ENCODE measurements at places on chromosomes 1 and 21.

DNA sequence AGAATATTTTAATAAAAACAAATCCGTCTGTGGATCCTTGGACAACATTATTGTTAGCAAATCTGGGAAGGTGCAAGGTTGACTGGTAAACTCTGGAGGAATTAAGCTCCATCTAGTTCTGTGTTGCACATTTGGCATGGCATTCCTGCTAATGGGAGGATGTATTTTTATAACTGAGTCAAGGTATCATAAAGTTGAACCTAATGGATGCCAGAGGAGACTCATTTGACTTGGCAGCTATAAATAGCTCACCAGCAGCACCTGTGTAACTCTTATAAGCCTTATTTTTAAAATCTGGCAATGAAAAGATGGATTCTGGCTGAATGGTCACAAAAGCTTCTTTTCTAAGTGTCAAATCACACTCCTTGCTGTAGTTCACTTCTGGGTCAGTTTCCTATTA is 118.5 kb upstream of the ADAMTS5 start:
- no peak for DNase-seq

- no peak for DNase-seq
Measured at GRCh38 chr1:150557065-150557600, 7.9 kb downstream of the ADAMTSL4 start.

- DNase-seq, result no peak
Measured at GRCh38 chr1:96388421-96389310, 332.9 kb upstream of the PTBP2 start.

- peak; percentile 43 for DNase-seq
Measured at GRCh38 chr1:184974056-184974836, at the start of gene NIBAN1. NIBAN1 (minus strand) TSS chr1:184974508; CDS start chr1:184974356, 152 bp downstream.

- DNase-seq, result no peak
Measured at GRCh38 chr1:94954263-94955220, 27.6 kb upstream of the CNN3 start.

DNA sequence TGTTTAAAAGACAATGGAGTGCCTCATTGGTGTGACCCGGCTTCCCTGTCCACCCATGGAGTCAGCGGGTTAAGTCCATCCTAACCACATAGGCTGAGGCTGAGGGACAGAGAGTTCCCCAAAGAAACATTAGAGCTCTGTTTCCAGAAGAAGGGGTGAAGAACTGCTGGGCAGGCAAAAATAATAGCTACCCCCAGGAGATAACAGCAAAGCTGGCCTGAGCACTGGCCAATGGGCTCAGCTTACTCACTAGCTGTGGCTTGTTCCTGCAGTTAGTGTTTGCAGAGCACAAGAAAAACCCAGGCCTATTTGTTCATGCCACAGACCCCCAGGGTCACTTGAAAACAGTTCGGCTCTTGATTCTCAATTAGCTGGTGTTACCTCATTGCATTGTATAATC is 311.2 kb downstream of the NFIA start:
- DNase-seq, result no peak

GRCh38 chr21:21230672-21231071 is 232.5 kb downstream of the NCAM2 start:
- no peak for DNase-seq

- peak; percentile 9 for DNase-seq
Measured at GRCh38 chr1:227929751-227930472, 17.8 kb downstream of the WNT9A start.

DNA sequence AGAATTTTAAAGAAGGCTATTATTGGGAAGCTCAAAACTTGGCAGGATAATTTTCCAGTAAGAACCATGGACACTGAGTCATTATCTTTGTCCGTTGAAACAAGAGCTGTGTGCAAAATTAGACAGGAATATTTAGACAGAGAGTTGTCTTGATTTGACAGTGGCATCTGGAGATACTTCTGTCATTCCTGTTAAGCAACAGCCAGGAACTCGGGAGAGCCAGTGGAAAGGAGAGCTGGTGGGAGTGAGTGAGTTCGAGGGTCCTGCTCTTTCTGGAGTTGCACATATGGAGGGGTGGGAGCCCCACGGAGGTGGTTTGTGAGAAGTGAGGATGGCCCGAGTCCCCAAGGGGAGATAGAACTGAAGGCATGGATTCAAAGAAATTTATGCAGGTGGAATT is 3.1 kb downstream of the COQ8A start:
- no peak for DNase-seq

DNA sequence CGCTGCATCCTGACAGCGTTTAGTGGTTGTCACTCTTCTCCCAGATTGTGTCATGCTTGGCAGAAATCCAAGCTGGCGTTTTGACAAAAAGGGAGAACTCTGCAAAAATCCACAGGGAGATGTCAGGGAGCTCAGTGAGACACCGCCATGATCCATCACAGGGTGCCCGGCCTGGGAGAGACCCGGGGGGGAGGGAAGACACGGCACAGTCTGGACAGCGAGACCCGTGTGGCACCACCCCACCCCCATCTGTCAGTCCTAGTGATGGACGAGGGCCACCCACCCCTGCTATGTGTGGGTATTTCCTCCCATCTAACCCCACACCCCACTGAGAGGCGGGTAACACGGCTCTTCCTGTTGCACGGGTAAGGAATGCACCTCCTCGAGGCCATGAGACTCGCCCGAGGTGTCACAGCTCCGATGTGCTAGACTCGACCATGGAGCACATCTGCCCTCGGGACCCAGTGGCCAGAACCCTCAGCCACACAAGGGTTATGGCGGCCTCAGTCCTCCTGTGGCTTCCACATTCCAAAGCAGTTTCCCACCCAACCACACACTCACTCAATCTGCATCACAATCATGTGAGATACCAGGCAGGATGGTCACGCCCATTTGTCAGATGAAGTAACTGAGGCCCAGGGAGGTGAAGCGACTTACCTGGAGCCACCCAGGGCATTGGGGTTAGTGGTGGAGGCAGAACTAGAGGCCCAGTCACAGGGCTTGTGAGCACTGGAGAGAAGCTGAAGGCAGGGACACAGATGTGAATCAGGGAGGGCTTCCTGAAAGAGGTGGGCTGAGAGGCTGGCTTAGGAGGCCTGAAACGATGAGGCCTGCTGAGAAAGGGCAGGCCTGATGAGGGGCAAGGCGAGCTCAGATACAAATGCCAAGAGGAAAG is 688.5 kb downstream of the MATN1 start:
- DNase-seq, result no peak

DNA sequence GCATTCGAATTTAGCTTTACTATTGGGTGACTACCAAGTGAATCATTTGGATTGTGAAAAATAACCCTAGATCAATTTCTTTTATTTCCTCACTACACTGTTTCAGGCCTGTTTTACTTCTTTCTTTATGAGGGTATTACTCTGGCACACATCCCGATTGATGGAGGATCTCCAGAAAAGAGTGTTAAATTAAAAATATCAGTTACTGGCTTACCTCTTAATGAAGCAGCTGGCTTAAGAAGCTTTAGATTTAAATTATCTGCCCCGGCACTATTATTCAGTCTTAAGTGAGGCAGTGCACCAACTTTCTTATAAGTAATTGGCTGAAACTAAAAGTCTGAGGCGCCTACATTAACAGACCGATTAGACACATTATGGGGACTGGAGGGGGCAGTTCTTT is 1097.4 kb downstream of the TTLL7 start:
- DNase-seq, result no peak

- peak; percentile 86 for DNase-seq
Measured at GRCh38 chr1:224497714-224498573, 63.3 kb upstream of the WDR26 start.

- no peak for DNase-seq
Measured at GRCh38 chr1:163365186-163365585, 43.4 kb downstream of the NUF2 start.

DNA sequence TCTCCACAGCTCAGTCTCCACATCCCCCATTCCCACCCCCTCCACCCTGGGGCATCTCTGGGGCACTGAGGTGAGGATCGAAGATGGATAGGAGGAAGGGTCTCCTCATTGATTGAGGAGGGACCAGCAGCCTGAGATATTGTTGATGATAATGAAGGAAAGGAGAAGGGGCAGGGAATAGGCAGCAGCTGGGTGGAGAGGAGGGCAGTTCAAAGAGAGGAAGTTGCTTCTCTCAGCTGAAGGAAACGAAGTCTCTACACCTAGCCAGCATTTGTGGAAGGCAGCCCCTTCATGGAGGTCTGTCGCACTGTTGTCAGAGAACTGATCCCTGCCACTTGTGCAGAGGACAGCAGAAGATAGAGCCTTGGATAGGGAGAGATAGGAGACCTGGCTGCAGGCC is 5.7 kb downstream of the KNCN start:
- DNase-seq, result no peak

GRCh38 chr21:40595806-40596205 is 251.2 kb downstream of the DSCAM start:
- no peak for DNase-seq

DNA sequence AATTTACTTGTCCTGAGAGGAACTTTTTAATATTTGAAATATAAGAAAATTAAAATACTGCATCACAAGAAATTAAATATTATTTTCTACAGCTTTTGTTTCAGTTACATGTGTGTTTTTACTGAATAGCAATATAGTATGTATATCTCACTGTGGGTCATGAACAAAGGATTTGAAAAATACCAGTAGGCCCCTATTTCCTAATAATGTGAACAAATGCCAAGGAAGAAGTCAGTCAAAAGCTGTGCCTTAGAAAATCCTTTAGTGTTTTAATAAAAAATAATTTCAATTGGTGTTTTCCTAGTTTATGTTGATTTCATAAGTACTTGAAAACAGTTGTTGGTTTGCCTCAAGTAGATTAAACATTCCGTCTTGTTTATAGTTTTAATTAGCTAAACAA is 46.7 kb downstream of the SMYD3 start:
- no peak for DNase-seq

GRCh38 chr21:26798856-26799751 is 46.1 kb downstream of the ADAMTS1 start:
- DNase-seq, result no peak

DNA sequence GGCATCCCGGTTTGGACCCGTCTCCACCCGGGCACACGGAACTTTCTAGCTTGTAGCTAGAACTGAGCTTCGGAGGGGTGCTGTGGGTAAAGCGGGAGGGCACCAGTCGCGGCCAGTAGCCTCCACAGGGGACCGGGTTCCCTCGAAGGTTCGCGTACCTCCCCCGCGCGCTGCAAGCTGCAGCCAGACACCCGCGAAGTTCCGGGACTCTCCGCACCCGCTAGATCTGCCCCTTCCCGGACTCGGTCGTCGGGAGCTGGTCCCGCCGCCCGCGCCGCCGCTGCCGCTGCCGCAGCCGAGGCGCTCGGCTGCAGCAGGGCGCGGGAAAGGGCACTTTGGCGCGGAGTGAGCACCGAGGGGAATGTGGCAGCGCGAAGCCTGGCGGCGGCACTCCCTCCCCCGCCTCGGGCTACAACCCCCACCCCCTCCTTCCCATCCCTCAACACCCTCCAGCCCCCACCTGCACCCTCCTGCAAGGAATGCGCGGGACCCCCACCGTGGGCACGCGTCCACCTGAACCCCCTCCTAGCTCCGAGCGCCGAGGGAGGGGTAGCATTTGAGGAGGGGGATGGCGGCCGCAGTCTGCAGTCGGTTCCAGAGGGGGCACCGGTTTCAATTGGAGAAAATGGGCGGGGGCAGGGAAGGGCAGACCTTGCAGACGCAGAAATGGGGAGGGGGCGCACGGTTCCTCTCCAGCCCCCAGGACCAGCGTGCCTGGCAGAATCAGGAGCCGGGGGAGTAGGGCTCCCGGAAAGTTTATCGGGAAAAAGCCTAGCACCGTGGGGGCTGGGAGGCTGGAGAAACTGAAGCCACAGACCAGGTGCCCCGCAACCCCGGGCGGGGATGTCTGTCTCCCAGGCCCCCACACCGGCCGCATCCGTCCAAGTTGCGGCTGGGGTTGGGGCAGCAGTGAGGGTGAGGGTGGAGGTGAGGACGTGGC is 968 bp downstream of the CSMD2 start:
- no peak for DNase-seq

GRCh38 chr1:183163316-183163715 is 22.7 kb upstream of the LAMC2 start:
- DNase-seq, result peak; percentile 46

- DNase-seq, result no peak
Measured at GRCh38 chr1:101098907-101099306, 73.3 kb upstream of the DPH5 start.

- DNase-seq, result no peak
Measured at GRCh38 chr1:214463596-214463995, 87.8 kb downstream of the PTPN14 start.

- peak; percentile 97 for DNase-seq
Measured at GRCh38 chr1:234997896-234998741, 130.5 kb downstream of the TOMM20 start.

- no peak for DNase-seq
Measured at GRCh38 chr1:36440044-36440443, 10.2 kb downstream of the OSCP1 start.

DNA sequence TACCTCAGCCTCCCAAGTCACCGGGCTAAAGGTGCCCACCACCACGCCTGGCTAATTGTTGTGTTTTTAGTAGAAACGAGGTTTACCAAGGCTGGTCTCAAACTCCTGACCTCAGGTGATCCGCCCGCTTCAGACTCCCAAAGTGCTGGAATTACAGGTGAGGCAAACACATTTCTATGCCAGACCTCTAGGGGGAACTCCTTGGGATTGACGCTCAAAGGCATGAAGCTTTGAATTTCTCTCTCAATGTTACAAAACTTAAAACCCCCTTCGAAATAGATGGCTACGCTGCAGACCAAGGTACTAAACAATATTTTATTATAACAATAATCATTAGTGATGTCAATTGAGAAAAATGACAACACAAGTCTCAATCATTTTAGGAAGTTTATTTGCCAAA is 330.0 kb downstream of the SETD4 start:
- DNase-seq, result no peak

DNA sequence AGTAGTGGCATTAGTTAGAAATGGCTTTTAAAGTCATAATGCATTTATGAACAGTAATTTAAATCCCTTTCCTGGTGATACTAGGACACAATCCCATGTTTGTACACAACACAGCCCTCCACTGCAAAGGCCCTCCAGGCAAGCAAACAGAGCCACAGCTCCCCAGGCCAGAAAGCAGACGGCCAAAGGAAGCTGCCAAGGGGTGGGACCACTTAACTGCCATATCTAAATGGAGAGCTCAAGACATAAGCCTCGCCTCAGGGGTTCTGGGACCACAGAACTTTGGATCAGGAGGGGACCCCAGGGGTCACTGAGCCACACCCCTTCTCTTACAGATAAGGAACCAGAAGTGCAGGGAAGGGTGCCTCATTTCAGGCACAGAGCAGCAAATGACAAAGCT is 189.7 kb downstream of the KCNH1 start:
- DNase-seq, result no peak

- no peak for DNase-seq
Measured at GRCh38 chr1:55751776-55752175, 536.6 kb upstream of the USP24 start.

DNA sequence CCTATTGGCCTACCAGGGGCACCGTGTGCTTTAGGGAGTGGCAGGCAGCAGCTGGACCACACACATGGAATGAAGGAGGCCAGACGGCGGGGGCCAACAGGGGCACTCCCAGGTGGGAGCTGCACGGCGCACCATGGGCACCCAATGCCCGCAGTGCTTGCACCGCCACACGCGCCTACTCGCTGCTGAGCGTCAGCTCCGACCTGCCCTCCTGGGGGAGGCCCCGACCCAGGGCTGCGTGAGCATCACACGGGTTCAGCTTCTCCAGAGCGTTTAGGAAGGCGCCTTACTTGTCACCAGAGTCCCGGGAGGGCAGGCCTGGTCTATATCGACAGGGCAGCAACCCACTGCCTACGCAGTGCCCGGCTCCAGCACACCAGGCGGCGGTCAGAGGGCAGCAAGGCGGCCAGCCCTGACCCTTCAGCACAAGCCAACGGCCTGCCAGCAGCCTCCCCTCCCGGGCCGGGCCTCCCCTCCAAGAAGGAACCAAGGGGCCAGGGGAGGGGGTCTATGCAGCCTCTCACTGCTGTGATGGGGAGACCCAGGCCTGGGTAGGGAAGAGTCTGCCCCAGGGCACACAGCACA is 64.9 kb downstream of the ARHGEF16 start:
- no peak for DNase-seq

- no peak for DNase-seq
Measured at GRCh38 chr1:101002551-101002950, 23.0 kb downstream of the DPH5 start.

Data from SW480 (cell line).